Right hindlimb (tissue), 1 donor: ENCODE measurements at places on chromosomes 3 and 15.

DNA sequence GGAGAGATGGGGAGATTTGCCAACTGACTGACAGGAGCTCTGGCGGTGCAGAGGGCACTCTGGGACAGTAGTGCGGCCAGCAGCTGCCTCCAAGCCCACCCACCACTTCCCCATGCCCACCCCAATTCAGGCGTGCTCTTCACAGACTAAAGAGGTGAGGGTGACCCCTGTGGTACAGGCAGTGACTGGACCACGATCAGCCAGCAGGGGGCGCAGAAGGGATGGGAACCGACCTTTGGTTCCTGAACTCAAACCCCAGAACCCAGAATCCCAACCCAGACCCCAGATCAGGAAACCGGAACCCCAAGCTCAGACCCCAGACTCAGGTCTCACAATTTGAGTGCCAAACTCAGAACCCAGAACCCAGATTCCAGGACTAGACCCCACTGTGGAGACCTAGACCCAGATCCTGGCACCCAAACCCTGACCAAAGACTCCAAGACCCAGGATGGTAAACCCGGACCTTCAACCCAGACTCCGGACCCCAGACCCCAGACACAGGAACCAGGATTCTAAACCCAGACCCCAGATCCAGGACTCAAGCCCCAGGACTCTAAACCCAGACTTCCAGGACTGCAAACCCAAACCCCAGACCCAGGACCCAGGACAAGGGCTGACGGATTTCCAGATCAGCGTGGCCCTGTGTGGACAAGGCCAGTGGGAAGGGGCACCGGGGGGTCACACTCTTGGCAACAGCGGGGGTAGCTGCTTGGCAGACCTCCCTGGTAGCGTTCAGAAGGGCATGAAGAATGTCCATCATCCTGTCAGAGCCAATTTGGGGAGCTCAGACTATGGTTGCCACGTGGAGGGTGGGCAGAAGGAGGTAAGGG is 3.7 kb upstream of the MYL3 start:
- DNase-seq: peak; percentile 71

- peak; percentile 37 for DNase-seq
Observed at GRCh38 chr15:33737687-33738601, 230.4 kb upstream of the CHRM5 start.

DNA sequence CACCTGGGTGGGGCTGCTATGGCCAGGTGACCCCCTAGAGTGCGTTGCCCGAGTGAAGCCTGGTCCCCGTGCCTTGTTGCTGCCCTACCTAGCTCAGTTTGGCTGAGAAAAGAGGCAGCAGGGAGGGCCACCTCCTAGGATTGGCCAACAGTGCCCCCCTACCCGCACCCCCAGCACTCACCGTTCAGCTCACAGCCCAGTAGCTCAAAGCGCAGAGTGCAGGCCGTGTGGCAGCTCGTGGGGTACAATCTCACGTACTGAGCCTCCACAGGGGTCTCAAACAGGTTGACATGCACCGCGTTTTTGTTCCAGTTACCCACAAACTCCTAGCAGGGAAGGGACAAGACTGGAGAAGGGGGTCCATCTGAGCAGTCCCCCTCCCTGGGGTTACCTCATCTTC is 7.6 kb downstream of the MFGE8 start:
- no peak for DNase-seq

- DNase-seq: no peak
Observed at GRCh38 chr15:92510163-92510882, 116.6 kb downstream of the ST8SIA2 start.

- no peak for DNase-seq
Observed at GRCh38 chr3:141552440-141552991, 65.7 kb downstream of the RASA2 start.

DNA sequence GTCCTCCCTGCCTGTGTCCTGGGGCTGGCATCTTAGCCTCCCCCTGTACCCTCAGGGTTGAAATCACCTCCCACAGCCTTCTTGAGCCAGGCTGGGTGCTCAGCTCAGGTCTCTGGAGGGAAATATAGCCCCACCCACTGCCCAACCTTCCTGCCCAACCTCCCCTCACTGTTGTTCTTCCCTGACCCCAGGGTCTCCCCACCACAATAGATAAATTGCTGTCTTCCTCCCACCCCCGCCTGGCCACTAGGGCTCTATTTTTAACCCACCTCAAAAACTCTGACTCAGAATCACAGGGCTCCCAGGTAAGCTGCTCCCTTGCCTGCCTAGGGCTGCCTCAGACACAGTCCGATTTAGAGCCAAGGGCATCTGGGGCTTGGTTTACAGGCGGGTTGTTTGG is 15.0 kb downstream of the HCN4 start:
- no peak for DNase-seq

GRCh38 chr3:14633819-14634424 is 17.6 kb upstream of the CCDC174 start:
- no peak for DNase-seq

DNA sequence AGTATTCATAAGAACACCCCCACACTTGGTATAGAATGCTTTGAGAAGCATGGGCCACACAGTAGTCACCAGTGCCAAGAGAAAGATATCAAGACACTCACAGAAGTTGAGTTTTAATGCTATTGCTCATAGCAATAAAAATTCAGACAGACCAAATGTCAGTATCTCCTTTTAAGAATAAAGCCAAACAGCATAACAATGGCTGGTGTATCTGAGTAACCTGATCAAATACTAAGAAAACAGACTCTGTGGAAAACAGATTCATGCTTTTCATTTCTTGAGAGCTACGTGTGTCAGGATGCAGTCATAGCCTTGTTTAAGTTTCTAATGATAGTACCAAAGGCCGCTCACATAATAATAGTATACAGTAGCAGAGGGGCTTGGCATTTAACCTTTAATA is 778.5 kb downstream of the MECOM start:
- DNase-seq: no peak

GRCh38 chr3:16221990-16222389 is 42.8 kb downstream of the DPH3 start:
- no peak for DNase-seq

DNA sequence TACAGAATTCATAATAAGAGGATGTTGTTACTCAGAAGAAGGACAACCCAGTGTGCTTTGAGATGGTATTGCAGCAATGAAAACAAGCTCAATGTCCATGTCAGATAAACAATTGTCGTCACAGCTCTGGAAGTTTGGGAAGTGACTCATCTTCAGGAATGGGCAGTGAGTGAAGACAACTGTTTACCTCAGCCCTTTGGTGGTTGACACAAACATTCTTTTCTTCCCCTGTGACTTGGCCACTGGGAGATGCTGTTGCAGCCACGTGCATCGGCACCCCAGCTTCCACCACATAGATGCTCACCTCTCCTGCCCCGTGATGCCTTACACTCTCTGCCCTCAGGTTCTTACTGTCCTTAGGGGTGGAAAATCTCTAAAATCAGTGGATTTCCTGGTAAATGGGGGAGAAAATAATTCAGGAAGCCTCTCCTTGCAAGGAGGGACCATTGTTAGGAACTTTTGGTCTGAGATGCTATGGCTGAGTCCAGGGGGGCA is 114.1 kb upstream of the GALNT15 start:
- no peak for DNase-seq

DNA sequence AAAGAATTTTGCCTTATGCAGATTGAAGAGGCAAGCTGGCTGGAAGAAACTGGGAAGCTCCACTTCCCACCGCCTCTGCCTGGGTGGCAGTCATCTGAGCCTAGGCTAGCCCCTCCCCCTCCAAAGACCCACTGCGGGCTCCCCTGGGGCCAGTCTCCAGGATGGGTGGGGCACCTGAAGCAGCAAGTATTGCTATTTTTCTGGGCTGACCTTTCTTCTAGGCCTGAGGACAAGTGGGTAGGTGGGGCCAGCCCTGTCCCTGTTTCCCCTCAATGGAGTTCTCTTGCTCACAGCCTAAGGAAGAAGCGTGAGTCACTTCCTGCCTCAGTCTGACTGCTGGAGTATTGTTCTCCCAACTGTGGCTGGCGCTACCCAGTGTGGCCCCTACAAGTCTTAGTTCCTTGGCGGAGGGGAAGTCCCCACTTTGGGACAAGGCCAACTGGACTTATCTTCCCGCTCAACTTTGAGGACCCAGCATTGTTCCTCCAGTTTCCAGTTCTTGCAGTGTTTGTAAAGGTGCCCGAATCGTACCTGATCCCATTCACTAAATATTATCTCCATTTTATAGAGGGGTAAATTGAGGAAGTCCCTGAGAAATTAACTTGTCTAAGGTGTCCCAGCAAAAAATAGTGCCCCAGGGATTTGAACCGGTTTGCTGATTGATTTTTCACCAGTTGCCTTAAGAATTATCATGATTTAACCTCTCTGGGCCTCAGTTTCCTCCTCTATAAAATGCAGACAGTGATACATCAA is 1.4 kb downstream of the FURIN start:
- DNase-seq: peak; percentile 56

DNA sequence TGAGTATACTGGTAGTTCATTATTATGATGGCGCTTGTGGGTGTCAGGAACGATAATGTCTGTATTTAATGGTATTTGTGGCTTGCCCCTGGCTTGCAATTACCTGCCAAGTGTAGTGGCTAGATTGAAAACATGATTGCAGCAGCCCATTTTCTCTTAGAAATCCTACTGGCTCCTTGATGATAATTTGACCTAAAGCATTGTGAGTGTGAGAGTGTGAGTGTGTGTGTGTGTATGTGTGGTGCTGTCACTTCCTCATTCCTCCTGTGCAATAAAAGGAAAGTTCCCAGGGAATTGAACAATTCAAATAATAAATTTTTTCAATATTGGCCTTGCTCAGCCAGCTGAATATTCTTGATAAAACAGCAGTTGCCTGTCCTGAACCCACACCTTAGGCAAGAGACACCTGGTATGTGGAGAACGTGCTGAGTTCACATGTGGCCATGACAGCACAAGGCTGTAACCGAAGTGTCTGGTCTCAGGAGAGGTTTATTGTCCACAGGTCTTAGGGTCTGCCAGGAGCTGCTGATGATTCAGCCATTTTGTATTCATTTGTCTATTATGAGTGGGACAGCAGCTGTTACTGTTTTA is 193.3 kb downstream of the CD47 start:
- no peak for DNase-seq

- DNase-seq: no peak
Observed at GRCh38 chr15:79294075-79294474, 11.6 kb downstream of the ANKRD34C start.
